GM23338 (cell line): ENCODE measurements at places on chromosomes 6 and 20. TPM values are rescaled to one million over a fixed set of nuclear protein-coding genes. Genes with fewer than 3 reads are reported as not detected.

OR12D3 gene
- not detected in 2 replicates for polyA plus RNA-seq

ASIP gene
- not detected in 2 replicates for polyA plus RNA-seq

CGA gene
- not detected in 2 replicates for polyA plus RNA-seq

BANF2 gene
- polyA plus RNA-seq: not detected in 2 replicates

ARMC12 gene
- 0.94 TPM in 2 replicates for polyA plus RNA-seq

DNA sequence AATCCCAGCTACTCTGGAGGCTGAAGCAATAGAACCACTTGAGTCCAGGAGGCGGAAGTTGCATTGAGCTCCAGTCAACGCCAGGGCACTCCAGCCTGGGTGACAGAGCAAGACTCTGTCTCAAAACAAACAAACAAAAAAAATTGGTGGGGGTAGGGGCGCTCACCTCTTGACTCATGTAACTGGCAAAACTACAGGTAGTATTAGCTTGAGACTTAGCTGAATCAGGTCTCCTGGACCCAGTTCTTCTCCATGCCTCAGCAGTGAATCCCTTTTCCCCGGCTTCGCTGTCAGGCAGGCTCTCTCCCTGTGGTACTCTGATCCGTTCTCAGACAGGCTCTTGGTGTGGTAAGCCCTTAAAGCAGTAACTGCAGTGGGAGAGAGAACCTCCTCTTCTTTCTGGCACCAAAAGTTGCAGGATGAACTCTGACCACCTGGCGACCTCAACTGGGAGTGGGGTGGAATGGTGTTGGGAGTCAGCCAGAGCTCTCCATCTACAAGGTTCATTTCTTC is 12.9 kb downstream of the SLC9A8 start:
- no peaks in the 10 kb centered on the region for H3K27me3 ChIP-seq
- no peak overlapping the region for H3K4me3 ChIP-seq
- peaks cover 12% of the 10 kb centered on the region for H3K36me3 ChIP-seq
- H3K27ac ChIP-seq: no peak overlapping the region
- H3K4me1 ChIP-seq: no peaks in the 10 kb centered on the region

DNA sequence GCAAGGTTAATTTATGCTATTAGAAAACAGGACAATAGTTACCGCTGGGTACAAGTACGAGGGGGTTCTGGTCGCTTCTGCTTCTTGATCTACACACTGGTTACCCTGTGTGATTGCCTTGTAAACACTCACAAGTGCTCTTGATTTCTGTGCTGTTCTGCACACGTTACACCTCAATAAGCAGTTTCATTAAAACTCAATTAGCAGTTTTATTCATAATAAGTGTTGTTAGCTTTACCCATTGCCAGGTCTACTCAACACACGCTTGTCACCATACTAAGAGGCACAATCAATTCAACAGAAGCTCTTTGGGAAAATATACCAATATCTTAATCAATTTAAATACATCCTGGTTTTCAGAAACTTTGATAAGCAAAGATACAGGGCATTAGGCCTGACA is 20.4 kb downstream of the BMP7 start:
- no peak for DNase-seq
- no peaks in the 10 kb centered on the region; the same call in 1 of the 2 replicates for H3K4me1 ChIP-seq
- H3K27ac ChIP-seq: no peak overlapping the region
- no peak overlapping the region for H3K4me3 ChIP-seq

DNA sequence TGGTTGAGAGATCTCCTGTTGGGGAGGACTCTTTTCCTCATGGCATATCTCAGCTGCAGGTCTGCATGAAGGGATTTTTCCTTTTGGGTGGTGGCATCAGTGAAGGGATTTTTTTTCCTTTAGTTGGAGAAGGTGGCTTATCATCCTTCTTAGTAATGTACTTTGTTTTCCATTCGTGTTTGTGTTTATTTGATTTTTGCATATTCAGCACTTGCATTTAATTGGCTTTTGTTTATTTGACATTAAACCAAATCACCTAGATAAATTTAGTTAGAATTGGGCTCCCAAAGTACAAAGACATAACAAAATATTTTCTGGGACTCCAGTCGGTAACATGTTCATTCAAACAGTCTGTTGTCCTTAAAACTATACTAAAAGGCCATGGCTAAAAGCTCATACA is 56.2 kb upstream of the MANEA start:
- H3K4me1 ChIP-seq: peaks cover 8% of the 10 kb centered on the region
- H3K27me3 ChIP-seq: no peaks in the 10 kb centered on the region
- H3K4me3 ChIP-seq: no peak overlapping the region
- no peaks in the 10 kb centered on the region for H3K36me3 ChIP-seq
- no peak overlapping the region for H3K27ac ChIP-seq
- no peak for DNase-seq

DNA sequence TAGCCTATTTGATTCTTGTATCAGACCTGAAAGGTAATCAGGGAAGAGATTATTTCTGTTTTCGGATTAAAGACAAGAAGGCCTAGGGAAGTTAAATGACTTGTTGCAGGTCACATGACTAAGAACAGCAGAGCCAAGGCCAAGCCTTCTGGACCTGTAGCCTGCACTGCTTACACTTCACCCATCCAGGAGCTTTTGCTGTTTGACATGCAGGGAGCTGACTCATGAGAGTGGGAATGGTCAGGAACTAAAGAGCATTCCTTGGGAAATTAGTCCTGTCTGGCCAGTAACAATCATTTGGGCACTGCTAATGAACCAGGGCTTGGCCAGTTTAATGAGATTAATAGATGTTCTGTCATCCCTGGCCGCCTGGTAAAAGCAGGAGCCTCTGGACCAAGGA is 46.8 kb downstream of the EIF2S2 start:
- no peak for DNase-seq
- no peaks in the 10 kb centered on the region for H3K27me3 ChIP-seq
- 0 out of 2 replicates have a peak overlapping the region, but pooled peaks have one; percentile 14 for H3K27ac ChIP-seq
- H3K4me1 ChIP-seq: peaks cover 21% of the 10 kb centered on the region
- no peaks in the 10 kb centered on the region for H3K36me3 ChIP-seq
- H3K4me3 ChIP-seq: no peak overlapping the region

DNA sequence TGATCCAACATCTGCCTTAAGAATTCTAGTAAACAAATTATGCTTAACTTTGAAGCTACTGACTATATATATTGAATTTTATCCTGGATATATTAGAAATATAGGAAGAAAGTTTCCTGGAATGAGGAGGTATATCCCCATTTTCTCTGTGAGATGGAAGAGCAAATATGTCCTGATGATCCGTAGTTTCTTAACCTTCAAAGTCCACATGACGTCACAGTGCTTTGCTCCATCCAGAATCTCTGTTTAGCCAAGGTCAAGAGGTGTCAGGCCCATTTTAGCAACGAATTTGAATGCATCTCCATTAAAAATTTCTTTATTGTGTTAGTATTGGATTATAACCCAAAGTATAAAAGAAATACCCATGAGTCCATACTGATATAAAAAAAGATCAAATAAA is 162.5 kb downstream of the PRL start:
- peaks cover 4% of the 10 kb centered on the region; the same call in 1 of the 2 replicates for H3K36me3 ChIP-seq
- H3K27ac ChIP-seq: no peak overlapping the region
- no peak for DNase-seq
- peaks cover 15% of the 10 kb centered on the region for H3K4me1 ChIP-seq

DNA sequence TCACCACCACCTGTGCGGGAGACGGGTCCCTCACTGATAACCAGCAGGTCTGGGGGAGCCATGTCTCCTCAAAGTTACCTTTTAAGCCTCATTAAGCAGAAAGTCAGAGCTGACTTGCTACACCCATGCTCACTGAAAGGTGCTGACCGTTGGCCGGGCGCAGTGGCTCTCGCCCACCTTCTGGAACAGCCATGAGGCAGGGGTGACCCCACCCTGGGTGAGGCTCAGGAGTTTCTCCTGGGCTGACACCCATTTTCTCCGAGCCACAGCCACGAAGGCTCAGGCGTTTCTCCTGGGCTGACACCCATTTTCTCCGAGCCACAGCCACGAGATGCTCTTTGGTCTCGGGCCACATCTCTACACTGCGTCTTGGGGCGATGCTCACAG is 10.2 kb downstream of the BHLHE23 start:
- DNase-seq: no peak
- H3K27me3 ChIP-seq: no peaks in the 10 kb centered on the region
- H3K27ac ChIP-seq: no peak overlapping the region
- no peak overlapping the region for H3K4me3 ChIP-seq
- no peaks in the 10 kb centered on the region for H3K36me3 ChIP-seq

GRCh38 chr6:36650848-36651478 is 27.6 kb upstream of the CDKN1A start:
- H3K4me1 ChIP-seq: peaks cover 9% of the 10 kb centered on the region; the same call in 1 of the 2 replicates
- H3K36me3 ChIP-seq: no peaks in the 10 kb centered on the region
- no peaks in the 10 kb centered on the region for H3K27me3 ChIP-seq
- DNase-seq: no peak
- H3K4me3 ChIP-seq: no peak overlapping the region
- H3K27ac ChIP-seq: no peak overlapping the region

- H3K27me3 ChIP-seq: no peaks in the 10 kb centered on the region
- no peaks in the 10 kb centered on the region for H3K4me1 ChIP-seq
- no peaks in the 10 kb centered on the region for H3K36me3 ChIP-seq
- no peak for DNase-seq
- H3K27ac ChIP-seq: no peak overlapping the region
Observed at GRCh38 chr6:126831461-126831860, 287.0 kb upstream of the RSPO3 start.
